ENCODE measurements at places on chromosomes 3 and 15.

- DNase-seq: no peak
Observed at GRCh38 chr3:153069598-153070510, 92.2 kb upstream of the RAP2B start.

DNA sequence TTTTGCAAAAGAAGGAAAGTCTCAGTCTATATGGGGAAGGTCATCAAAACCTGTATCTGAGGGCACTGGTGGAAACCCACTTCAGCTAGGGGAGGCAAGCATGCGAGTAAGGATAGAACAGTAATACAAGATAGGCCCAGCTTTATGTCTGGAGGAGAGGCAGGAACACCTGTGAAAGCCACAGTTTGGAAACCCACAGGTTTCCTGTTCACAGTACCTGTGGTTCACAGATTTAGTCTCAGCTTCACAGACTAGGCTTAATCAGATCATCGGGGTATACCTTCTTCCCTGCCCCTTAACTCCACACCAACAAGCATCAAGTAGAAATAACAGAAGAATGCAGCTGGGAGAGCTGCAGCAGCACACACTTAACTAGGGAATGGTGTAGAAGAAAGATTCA, 36.2 kb downstream of the C2CD4B start:
- no peak for DNase-seq

DNA sequence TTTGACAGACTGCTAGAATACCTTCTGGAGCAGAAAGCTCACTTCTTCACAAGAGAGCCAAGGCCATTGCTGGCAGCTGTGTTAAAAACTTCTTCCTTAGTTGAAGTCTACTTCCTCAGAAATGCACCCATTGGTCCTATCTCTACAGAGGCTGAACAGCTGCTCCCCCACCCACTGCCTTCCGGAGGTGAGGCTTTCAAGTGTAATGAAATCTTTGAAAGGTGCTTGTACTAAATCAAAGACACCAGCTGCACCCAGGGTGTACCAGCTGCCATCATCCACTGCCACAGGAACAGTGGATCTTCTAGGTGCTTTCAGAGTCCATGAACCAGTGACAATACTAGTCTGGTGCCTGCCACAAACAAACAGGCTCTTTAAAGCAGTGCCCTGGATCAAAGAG, 26.4 kb upstream of the HERC1 start:
- no peak for DNase-seq

DNA sequence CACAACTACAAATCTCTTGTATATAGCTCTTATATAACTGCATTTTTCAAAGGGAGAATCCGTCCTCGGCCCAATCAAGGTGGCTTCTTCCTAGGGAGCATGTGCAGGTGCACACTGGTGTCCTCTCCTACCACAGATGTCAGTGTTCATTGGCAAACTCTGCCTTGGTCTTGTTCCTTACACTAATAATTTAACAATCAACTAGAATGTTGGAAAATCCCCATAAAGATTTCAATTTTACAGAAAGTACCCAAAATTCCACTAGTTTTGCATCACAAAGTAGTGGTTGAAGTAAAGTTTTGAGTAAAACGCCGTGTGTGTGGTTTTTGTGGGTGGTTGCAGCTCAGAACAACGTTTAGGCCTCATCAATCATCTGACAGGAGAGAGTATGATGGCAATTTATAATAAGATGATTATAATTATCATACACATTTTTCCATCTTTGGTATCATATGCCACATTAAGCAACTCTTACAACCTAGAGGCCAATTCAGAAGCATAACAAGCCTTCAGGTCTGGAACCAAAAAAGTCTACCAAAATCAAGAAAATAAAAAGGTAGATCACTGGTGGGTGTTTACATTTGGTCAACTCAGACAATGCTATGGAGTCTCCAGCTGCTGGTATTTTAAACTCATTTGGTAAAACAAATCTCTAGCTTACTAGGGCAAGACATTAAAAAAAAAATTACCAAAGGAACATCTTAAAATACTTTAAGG, 128.9 kb upstream of the BHLHE40 start:
- DNase-seq: no peak

- DNase-seq: no peak
Observed at GRCh38 chr15:63481105-63481810, 23.1 kb upstream of the USP3 start.

- no peak for DNase-seq
Observed at GRCh38 chr3:25074149-25074548, 353.9 kb upstream of the RARB start.

DNA sequence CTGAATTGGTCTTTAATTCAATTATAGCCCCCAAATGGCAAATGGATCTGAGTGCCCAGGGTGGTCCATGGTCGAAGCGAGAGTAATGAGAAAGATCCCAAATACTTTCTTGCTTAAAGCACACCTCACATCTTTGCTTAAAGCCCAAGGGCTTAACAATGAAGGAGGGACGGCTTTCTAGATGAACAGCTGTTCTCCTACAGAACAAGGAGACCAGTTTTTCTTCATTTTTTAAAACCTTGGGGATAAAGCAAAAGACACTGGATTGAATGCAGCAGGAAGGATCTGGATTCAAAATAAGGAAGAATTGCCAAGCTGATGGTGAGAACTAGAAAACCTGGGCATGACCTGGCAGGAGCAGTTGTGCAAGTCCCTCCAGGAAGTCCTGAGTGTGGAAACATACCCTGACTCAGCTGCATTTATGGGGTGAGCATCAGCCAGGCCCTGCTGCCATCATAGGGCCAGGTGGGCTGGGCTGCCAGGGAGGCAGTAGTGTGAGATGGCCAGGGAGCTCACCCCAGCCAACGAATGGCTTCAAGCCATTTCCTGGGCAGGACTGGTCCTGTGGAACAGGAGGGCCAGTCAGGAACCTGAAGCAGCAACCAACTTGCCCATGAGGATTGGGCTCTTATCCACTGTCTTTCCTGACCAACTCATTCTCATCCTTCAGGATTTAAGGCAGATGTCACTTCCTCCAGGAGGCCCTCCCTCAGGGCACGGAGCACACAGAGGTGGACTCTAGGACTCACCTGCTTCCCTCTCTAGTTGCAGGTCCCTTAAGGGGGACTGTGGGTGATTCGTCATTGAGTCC, 18.4 kb upstream of the RHCG start:
- no peak for DNase-seq

DNA sequence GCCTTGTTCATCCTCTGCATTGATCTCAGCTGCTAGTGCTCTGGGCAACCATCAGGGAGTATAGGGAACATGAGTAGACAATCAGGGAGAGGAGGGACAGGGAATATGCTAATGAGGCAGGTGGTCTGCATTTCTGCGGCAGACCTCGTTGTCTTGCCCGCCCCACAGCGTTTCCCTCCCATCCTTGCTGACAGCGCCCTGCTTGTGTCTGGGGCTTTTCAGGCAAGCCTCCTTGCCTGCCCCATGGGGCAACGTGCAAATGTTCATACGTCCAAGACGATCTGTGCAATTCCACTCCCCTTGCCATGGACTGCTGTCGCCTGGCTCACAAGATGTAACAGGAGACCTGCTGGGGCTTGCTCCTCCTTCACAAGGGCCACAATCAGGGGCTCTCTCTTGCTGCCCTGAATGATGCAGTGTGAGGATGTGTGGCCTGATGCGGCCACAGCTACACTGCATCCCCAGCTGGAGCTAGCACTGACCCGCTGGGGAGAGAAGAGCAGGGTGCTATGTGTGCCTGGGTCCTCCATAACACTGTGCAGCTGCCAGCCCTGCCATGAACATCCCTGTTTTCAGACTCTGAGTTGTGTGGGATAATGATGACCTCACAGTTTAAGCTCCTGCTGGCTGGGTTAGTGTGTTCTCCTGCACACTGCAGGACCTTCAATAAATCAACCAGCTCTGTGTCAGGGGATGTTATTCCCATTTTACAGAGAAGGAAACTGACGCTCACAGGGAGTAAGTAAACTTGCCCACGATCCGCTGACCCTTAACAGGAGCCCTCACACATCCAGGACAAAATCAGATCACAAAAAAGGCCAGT, 211.3 kb downstream of the KLF13 start:
- no peak for DNase-seq

GRCh38 chr15:70704166-70704565, 59.2 kb downstream of the UACA start:
- DNase-seq: no peak

DNA sequence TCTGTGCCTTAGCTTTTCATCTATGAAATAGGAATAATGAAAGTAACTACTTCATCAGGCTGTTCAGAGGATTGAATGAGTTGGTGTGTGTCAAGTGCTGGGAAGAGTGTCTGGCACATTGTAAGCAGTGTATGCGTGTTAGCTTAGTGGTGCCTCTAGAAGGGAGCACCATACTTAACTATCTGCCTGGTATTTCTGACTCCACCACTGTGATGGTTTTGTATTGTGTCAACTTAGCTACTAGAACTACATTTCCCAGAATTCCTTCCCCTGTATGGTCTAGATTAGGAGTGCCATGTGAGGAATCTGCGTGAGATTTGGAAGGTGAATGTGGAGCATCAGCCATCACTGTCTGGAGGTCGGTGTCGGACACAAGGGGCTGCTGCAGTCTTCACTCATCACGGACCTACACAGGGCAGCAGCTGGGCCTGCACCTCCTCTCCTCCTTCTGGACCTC, 115.4 kb upstream of the GALNT15 start:
- no peak for DNase-seq

DNA sequence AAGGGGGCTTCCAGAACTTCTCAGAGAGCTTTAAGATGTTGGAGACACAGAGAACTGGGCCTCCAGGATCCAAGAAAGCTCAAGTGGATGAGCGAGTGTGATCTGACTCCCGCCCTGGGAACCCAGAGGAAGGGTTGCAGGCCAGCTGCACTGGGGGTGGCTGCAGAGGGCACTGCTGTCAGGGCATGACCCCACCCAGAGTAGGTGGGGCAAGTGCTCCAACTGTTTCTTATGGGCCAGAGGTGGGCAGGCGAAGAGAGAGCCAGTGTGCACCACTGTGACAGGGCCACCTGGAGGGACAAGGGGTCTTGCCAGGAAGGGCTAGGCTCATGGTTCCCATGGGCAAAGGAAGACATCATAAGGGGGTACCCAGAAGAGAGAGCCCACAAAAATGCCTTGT, 48.8 kb downstream of the EXOG start:
- DNase-seq: no peak

GRCh38 chr3:142664819-142665218, 59.0 kb upstream of the TRPC1 start:
- DNase-seq: peak; percentile 14

DNA sequence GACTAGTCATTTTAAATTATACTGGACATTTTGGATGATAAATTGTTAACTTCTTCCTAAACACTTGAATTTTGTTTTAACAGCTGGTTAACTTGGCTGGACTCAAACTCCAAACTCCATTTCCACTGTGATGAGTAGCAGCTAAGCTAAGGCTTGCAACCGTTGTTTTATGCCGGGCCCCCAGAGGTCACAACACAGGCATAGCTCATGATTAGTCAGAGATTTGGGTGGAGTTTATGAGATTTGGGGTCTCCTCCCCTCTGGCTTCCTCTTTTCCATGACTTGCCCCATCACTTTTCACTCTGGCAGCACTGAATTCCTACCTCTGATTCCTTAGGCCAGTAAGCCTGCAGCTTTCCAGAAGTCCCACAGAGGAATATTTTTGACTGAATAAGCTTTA, 12.8 kb downstream of the THAP10 start:
- DNase-seq: no peak

DNA sequence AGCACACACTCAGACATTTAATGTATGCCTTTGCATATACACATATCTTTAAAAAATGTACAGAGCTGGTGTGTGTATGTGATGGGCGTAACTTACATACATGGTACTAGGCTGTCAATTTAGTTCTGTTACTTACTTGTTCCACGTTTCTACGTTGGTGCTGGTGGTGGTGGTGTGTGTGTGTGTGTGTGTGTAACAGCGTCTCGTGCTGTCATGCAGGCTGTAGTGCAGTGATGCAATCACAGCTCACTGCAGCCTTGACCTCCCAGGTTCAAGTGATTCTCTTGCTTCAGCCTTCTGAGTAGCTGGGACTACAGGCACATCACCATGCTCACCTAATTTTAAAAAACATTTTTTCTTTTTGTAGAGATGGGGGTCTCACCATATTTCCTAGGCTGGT, 64.2 kb downstream of the ISG20 start:
- no peak for DNase-seq

GRCh38 chr15:79989682-79990081, 18.7 kb upstream of the BCL2A1 start:
- DNase-seq: no peak

- no peak for DNase-seq
Observed at GRCh38 chr15:87419344-87419743, 837.2 kb downstream of the NTRK3 start.

- DNase-seq: peak; percentile 88
Observed at GRCh38 chr3:88019024-88019423, 39.8 kb downstream of the CGGBP1 start.

GRCh38 chr15:35305946-35306345, 220.9 kb upstream of the NANOGP8 start:
- no peak for DNase-seq

- DNase-seq: no peak
Observed at GRCh38 chr3:42148982-42149432, 57.9 kb downstream of the TRAK1 start.

DNA sequence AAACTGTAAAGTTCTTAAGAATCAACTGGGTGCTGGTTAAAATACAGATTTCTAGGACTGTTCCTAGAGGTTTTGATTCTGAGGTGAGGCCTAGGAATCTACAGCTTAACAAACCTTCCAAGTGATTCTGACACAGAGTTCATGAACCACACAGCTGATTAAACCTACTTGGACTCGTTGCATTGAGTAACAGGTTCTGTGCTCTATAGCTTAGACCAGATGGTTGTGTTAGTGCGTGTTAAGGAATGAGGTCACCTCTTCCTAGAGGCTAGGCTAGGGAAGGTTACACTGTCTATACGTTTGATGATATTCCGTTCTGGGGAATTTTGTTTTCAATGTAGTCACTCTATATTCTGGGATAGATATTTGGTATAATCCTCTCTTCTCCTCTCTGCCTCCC, 21.9 kb downstream of the EID1 start:
- no peak for DNase-seq

DNA sequence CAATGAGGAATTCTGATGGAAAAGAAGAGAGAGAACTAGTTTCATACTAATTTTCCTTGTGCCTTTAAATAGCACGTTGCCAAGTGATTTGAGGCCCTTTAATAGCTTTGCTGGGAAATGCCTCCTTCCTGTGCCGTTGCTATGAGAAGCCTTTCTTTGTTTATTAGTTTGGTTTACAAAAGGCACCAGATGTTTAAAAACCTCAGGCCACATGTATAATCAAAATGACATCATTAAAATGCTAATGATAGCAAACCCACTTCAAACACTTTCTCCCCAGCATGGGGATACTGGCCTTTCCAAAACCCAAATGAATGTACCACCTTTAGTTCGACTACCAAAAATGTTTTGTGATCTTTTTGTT, 50.0 kb upstream of the TBC1D23 start:
- no peak for DNase-seq

DNA sequence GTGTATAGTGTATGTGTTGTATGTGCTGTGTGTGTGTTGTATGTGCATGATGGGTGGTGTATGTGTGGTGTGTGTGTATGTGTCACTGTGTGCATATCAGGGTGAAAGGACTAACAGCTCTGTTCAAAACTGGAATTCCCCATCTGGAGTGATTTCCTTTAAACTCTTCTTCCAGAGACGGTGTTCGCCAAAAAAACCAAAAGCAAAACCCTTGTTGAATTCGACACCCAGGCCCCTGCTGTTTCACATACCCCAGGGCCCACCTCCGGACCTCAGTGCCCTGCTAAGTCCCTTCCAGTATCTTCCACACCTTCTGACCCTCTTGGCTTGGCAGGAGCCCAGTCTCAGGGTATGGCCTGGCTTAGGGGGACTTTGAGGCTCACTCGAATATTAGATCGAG, 44.9 kb upstream of the SEC13 start:
- DNase-seq: no peak

GRCh38 chr15:78350058-78350457, 9.9 kb downstream of the CRABP1 start:
- no peak for DNase-seq

All from NCI-H526 treated with DMSO at 0.1 percent for 48 hours (cell line).